Activated T-helper 9 cell treated with anti-CD3 and anti-CD28 coated beads, Interleukin-2, amount 50 U/mL, for 16 hours (primary cell): ENCODE measurements at places on chromosomes 4 and X.

DNA sequence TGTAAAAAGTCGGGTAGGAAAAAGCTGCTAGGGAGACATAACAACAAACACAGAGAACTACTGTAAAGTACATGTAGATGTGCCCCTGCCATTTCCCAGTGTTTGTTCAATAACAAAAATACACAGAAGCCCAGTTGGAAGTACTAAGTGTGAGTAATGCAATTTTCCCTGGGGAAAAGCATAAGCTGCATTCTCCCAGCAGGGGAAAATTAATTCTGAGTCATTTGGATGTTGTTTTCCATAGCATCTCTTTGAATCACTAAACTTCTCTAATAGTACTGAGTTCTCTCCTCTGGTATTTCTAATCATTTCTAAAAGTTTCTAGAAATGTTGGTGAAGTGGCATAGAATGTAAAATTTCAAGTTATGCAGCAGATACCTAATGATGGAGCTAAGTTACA lies 1114.9 kb downstream of the C4orf33 start:
- no peak for DNase-seq

DNA sequence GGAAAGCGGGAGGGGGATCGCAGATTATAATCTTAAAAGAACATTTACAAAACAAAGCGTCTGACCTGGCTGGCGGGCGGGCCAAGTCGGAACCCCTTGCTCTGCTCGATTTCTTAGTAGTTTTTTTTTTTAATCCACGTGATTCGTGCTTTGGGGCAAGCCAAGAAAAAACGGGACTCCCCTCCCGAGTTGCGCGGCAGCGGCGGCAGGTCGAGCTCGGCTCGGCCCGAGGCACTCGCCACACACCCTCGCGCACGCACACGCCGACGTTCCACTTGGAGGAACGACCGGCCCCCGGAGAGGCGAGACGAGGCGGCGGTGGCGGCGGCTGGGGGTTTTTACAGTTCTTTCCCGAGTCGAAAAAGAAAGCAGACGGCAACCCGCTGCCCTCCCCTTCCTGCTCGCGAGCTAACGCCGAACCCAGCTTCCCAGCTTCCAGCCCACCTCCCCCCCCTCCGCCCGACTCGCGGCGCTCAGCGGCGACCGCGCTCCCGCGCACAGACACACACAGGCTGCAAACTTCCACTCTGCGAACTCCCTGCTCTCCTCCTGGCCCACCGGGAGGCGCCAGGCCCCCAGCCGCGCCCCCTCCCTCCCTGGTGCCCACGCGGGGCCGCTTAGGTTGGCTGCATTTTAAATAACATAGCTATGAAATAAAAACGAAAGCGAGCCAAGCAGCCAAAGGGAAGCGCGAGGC lies 1.2 kb downstream of the BCOR start:
- peak; percentile 70 for DNase-seq

- DNase-seq: no peak
Observed at GRCh38 chr4:53476232-53477037, 99.0 kb downstream of the FIP1L1 start.

- no peak for DNase-seq
Observed at GRCh38 chr4:162535121-162535520, 371.3 kb upstream of the FSTL5 start.

- no peak for DNase-seq
Observed at GRCh38 chr4:44149282-44149681, 299.3 kb downstream of the KCTD8 start.

- no peak for DNase-seq
Observed at GRCh38 chr4:1027915-1028238, 16.5 kb downstream of the FGFRL1 start.

DNA sequence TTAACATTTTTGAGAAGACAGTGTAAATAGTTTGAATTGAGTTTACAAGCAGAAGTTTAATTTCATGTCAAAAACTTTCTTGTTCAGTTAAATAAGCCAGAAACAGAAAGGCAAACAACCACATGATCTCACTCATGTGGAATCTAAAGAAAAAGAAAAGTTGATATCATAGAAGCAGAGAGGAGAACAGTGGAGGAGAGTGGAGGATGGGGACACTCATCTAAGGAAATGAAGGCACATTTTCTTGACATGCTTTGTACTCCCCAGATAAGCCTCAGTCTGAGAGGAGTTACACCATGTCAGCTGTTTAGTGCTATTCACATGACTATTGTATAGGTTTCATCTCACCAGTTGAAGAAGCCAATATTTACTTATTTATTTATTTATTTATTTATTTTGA lies 13.5 kb downstream of the SNCA start:
- DNase-seq: no peak

DNA sequence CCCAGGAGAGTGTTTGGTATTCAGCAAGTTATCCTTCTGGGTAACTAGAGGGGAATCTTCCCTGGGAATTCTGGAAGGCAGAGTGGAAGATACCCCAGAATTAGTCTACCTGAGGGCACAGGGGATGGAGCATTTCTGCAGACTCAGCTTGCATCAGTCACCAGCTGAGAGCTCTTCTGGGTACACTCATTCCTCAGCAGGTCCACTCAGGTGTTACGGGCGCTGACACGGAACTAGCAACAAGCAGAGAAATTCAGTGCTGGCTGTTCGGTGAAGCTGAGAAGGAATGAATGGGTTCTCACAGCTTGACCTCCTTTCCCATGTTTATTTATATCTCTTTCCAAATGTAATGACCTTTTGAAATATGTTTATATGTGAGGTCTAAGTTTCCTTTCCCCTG lies 106.0 kb upstream of the PNPLA4 start:
- no peak for DNase-seq

- DNase-seq: no peak
Observed at GRCh38 chr4:10765386-10765785, 80.8 kb upstream of the CLNK start.

- no peak for DNase-seq
Observed at GRCh38 chr4:680551-680927, 6.2 kb downstream of the MYL5 start.

DNA sequence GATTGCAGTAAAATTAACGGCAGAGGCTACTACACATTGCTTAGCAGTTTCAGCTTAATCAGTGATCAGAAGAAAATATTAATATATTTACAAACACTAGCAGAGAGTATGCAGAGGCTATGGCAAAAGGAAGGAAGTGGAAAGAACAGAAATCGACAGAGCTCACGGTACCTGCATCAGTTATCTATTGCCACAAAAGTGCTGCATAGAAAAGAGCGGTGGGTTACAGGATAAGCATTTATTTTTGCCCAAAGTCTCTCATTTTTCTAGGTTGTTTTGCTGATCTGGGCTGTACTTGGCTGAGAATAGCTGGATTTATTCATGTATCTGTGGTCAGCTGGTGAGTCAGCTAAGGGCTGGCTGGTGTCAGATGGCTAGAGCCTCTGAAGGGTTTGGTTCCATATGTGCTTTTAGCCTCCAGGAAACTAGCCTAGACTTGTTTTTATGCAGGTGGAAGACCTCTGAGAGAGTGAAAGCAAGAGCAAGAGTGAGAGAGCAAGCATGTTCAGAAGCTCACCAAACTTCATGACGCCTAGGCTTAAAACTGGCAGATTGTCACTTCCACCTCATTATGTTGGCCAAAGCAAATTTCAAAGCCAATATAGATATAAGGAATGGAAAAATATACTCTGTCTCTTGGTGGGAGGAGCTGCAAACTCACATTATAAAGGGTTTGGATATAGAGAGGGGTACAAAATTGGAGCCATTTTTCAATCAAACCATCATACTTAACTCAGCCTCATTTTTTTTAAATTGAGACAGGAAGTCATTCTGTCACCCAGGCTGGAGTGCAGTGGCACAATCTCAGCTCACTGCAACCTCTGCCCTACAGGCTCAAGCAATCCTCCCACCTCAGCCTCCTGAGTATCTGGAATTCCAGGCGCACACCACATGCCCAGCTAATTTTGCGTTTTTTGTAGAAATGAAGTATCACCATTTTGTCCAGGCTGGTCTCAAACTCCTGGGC lies 153.2 kb upstream of the RPL34 start:
- DNase-seq: no peak

DNA sequence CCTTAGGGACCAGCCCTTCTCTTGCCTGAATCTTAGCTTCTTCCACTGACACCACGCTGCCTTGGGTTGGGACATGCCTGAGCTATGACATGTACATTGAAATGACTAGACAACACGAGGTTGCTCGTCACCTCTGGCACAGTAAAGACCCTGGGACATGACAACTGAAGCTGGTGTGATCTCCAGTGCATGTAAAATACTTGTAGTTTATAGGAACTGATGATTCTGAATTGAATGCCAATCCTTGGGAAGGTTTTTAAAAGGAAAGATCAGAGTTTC lies 100.7 kb upstream of the PGRMC2 start:
- no peak for DNase-seq

- DNase-seq: no peak
Observed at GRCh38 chrX:30568136-30568535, 9.4 kb downstream of the TASL start.

- no peak for DNase-seq
Observed at GRCh38 chrX:2466876-2467656, 33.7 kb downstream of the DHRSX start.

DNA sequence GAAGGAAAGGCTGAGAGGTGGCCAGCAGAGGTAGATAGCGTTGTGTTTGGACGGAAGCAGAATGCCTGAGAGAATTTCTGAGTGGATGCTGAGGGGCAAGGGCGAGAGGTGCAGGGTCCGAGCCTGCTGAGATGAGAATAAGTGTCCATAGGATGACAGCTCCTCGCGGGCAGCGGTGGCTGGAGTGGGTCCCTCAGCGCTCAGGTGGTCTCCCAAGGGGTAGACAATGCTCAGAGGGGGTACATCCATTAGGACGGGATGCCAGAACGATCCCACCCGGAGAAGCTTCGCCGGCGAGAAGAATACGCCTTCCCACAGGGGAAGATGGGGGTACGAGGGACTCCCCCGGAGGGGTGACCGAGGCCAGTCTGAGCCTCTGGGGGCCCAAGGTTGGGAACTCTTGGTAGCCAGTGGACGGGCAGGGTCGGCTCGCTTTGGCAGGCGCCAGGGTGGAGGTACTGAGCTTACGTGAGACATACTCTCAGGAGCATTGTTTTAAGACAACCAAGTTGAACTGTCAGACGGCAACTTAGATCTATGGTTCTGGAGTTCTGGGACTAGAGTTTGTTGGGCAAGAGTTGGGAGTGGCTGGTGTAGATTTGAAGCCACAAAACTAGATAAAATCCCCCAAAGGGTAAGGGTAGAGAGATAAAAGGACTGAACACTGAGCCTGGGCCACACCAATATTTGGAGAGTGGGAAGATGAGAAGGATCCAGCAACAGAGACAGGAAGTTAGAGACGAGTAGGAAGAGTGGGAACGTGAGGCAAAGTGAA lies 15.8 kb downstream of the BRCC3 start:
- no peak for DNase-seq

DNA sequence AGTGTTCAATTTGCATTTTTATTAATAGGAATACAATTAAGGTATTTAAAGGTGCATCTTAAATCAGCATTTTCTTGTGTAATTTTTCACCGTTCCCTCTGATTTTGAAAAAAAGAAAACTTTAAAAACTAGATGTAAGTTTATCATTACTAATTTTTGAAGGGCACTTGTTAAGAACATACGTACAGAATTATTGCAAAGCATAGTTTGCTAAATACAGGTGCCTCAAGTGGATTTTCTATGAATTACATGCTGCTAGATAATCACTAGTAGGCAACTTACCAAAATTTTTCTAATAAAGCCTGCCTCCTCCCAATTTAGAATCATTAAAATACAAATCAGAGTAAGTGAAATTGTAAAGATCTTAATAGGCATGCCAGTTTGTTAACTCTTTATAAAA lies 8.5 kb downstream of the CNKSR2 start:
- no peak for DNase-seq

DNA sequence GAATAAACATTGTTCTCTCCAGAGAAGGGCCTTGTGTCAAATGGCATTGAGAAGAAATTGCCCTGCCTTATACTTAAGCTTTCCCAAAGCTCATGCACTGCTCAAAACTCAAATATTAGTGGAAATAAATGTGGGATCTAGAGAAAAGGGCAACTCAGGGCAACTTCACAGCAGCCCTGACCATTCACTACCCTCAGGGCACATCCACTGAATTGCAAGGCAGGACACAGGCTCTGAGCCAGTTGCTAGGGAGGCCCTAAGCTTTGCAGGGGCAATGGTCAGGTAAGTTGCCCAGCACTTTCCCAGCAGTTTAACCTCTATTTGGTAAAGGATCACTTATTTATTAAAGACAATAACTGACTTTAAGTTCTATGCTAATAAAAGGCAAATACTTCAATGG lies 255.3 kb upstream of the TEX13A start:
- no peak for DNase-seq

DNA sequence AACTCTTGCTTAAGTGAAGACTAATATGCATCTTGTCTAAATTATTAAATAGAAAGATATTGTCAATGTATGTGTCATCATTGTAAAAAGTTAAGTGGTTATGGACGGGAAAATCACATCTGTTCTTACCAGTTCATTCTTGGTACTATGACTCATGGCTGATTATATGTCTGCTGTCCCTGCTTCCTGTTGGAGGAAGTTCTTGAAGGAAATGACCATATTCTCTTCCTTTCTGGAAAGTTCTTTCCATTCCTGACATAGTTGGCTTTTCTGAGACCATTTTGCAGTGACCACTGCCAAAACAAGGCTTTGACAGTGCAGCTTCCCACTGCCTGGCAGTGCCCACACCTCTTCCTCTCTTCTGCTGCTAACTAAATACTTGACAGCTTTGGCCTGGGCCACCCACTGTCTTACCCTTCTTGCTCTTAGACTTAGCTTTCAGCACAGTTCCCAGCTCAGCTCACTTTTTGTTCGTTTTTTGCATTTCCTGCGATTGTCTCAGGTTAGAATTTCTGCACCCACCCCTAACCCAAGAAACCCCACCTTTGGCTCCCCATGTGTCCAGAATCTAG lies 13.2 kb upstream of the CLDN24 start:
- no peak for DNase-seq

- DNase-seq: no peak
Observed at GRCh38 chr4:85398276-85398675, 76.7 kb upstream of the ARHGAP24 start.

DNA sequence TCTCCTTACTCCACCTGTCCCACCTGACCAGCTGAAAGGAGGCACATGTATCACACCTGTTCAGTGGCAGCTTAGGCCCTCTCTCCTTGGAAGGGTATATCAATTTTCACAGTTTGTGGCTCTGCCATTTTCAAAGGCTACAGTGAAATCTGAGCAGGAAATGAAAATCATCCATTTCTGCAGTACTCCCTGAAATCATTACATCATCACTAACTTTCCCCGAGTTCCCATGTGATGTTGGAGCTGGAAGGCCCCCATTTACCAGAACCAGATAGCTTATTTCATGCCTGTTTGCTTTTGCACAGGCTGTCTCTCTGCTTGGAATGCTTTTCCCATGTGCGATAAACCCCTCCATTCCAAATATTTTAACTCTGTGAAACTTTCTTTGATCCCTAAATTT lies 31.0 kb upstream of the STX18 start:
- DNase-seq: no peak

- no peak for DNase-seq
Observed at GRCh38 chr4:184924516-184924915, 93.8 kb upstream of the HELT start.

DNA sequence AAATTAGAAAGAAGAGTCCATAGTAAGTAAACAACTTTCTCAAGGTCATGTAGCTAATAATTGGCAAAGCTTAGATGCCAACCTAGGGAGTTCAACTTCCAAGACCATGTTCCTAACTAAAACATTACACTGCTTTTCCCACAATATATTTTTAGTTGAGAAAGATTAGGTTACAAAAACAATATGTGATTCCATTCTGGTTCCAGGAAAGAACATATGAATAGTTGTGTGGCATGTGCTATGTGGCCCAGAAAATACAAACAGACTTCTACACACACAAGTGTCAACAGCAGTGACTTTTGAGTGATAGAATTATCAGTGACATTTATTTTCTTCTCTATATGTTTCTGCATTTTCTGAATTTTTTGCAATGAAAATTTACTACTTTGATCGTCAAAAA lies 62.7 kb upstream of the EDNRA start:
- DNase-seq: no peak

- no peak for DNase-seq
Observed at GRCh38 chr4:55543858-55544257, 2.9 kb downstream of the CLOCK start.
